ENCODE measurements at places on chromosomes 11 and 22.

DNA sequence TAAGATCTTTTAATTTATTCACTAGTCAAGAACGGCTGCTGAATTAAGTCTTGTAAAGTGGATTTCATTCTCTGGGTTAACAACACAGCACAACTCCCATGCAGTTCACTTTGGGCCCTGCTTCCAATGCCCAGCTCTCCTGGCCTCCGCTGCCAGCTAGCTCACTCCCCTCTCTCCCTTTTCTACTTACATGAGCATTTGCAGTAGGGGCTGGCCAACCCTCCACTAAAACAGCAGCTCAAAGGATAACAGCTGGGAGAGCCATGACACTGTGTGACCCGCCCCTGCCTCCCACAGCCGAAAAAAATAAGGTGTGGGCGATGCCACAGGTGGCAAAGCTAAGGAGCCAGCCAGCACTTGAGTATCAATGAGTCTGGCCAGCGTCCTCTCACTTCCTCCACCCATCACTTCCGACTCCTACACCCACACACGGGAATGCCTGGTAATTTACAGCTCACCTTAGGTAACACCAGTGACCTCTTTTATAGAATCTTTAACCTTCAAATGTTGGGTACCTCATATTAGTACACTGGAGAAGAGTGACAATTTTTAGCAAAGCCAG lies 56.8 kb downstream of the DGCR2 start:
- no peak for DNase-seq

DNA sequence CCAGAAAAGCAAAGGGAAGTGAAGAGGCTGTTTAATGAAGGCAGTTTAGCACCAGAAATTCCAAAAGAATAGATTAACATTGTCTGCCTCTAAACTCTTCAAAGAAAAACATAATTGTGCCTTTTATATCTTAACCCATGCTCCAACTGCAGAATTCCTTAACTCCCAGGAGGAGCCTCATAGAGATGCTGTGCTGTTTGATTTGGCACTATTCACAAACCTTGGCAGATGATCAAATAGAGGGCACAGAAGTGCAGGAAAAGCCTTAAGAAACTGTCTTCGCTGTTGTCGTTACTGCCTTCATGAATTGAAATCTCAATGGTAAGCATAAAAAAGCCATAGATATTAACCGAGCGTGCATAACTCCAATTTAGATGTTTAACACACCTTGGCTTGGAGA lies 124.1 kb upstream of the MPPED2 start:
- DNase-seq: no peak

DNA sequence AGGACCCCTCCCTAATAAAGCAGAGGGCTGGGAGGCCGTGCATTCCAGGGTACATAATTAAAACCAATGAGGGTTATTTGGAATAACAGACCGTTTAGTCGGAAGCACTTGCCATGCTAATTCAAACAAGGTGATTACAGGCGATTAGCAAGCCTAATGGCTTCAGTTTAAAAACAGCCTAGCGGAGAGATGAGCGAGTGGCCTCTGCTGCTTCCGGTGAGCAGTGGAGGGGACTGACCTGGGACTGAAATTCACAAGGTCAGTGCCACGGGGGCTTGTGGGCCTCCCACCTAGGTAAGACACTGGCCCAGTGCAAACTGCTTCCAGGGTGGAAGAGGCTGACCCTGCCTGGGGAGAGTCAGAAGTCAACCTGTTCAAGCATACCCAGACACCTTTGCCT lies 56.8 kb upstream of the ALX4 start:
- no peak for DNase-seq

- DNase-seq: no peak
Measured at GRCh38 chr11:123129920-123130319, 65.1 kb downstream of the CLMP start.

DNA sequence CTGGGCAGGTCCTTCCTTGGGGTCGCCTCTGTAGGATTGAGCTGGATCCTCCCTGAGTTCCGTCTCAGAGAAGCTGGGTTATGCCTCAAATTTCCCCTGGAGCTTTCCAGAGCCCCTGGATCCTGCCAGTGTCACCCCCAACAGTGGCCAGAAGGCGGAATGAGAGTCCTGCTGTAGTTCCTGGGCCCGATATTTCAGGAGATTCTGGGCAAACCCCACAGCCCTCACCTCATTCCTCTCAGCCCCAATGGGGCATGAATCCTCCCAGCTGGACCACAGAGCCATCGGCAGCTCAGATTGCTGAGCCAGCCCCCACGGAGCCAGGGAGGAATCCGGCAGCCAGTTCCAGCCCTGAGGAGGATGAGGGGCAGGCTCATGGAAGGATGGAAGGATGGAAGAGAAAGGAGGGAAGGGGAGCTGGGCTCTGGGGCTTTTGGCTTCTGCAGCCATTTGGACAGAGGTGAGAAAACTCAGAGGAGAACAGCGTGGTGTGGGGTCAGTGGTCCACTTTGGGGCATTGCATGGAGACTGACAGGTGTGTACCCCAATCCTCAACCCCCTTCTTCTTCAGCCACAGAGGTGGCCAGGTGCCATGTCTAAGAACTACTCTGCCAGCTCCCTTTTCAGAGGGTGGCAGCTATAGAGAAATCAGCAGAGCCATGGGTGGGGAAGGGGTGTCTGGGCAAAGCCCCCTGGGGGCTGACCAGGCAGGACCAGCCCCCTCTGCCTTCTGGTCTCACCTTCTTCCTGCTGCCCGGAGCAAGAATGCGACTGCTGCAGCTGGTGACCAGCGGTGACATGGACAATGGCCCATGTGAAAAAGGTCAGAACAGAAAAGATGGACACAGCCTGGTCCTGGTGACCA lies 867.6 kb downstream of the TBC1D22A start:
- no peak for DNase-seq

GRCh38 chr22:29767171-29768051 lies at the start of gene UQCR10:
TSS of gene UQCR10 (plus strand) at chr22:29767369. CDS start at chr22:29767399, 30 bp downstream.
- peak; percentile 77 for DNase-seq

DNA sequence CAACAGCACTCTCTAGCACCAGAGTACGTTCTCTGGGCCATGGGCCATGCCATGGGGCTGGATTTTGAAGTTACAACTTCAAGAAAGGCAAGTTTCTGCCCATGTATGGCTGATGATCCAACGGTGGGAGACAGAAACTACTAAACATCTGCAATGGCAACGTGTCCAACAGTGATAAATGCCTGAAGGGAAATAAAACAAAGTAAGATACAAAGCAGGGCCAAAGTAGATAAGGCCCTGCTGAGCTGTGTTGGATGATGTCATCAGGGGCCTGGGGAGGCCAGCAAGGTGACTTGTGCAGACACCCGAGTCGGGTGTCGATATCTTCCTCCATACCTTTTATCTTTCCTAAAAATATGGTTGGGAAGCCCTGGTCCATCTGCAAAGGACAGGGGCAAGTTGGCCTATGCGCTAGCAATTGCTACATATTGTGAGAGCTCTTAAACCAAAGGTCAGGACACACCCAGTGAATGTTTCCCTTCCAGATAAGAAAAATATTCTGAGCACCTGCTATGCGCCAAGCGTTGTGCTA lies 487.2 kb downstream of the MN1 start:
- DNase-seq: no peak

DNA sequence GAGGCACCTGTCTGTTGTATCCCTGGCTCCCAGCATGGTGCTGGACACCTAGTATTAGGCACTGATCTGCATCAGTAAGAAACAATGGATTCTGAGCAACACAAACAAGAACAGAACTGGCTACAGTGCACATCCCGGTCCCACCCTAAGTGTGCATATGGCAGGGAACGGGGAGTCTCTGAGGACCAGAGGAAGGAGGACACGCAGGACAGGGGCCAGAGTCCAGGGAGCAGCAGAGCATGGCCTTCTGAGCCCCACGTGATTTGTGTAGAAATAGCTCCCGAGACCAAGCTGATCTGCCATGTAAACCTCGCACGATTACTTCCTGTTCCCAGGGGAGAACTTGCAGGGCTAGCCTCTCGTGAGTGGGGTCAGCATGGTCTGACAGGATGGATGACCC lies 12.7 kb upstream of the SNX32 start:
- no peak for DNase-seq

- DNase-seq: no peak
Measured at GRCh38 chr11:102473543-102473942, 21.0 kb upstream of the TMEM123 start.
